ENCODE measurements at places on chromosomes 7 and 10.
A peak's percentile ranks its signal among the peaks of the same experiment; 100 is the strongest.

DNA sequence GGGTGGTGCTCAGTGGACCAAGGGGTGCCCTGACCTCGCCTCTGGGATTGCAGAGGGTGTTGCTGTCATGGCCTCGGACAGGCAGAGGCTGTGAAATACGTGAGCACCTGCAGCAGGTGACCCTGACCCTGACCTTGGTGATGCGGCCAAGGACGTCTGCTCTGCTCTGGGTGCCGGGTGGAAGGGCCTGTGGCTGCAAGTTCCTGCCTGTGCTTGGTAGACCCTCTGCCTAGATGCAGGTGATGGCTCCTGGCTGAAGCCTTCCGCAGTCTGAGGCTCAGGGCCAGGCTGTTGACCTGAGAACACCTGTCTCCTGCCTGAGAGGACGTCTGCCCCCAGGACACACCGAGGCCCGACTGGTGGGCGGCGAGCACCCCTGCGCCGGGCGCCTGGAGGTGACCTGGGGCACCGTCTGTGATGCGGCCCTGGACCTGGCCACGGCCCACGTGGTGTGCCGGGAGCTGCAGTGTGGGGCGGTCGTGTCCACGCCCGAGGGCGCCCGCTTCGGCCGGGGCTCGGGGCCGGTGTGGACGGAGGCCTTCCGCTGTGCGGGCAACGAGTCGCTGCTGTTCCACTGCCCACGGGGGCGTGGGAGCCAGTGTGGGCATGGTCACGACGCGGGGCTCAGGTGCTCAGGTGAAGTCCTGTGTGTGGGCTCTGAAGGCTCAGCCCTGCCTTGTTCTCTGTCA is 4.4 kb downstream of the SCART1 start:
- DNase-seq = no peak

GRCh38 chr10:97356318-97356914 is 21.9 kb upstream of the FRAT2 start:
- no peak for DNase-seq

- DNase-seq = no peak
These were observed 24.0 kb downstream of the OSBPL3 start for GRCh38 chr7:24956021-24956420.

- no peak for DNase-seq
These were observed 233.8 kb downstream of the KCNMA1 start for GRCh38 chr10:77403761-77404160.

- DNase-seq = no peak
These were observed 5.6 kb downstream of the CELF2 start for GRCh38 chr10:11023009-11023953.

DNA sequence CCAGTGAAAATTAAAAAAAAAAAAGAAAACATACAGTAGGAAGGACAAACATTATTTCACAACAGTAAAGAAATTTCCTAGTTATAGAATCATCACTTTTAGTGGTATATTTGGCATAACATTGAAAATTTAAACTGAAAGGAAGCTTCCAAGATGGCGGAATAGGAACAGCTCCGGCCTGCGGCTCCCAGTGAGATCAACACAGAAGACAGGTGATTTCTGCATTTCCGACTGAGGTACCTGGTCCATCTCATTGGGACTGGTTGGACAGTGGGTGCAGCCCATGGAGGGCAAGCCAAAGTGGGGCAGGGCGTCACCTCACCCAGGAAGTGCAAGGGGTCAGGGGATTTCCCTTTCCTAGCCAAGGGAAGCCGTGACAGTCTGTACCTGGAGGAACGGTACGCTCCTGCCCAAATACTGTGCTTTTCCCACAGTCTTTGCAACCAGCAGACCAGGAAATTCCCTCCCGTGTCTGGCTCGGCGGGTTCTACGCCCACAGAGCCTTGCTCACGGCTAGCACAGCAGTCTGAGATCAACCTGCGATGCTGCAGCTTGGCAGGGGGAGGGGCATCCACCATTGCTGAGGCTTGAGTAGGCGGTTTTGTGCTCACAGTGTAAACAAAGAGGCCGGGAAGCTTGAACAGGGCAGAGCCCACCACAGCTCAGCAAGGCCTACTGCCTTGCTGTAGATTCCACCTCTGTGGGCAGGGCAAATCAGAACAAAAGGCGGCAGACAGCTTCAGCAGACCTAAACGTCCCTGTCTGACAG is 19.4 kb downstream of the PON3 start:
- no peak for DNase-seq

GRCh38 chr7:38855867-38856266 is 53.1 kb downstream of the VPS41 start:
- no peak for DNase-seq

DNA sequence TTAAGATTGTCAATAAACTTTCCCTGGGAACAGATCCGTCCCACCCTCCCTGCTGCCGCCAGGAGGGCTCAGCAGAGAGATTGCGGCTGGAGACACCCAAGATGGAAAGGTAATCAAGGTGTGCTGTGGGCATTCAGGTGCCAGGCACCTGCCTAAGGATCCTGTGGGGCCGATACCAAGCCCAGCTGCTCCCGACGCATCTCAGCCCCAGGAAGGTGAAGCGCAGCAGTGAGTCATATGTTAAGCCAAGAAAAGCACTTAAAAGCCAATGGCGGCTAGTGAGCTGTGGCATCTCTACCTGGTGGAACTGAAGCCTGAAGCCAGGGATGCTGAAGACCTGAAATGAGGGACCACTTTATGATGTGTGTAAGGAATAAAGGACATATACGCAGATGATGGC is 6.1 kb downstream of the WDR86 start:
- DNase-seq = no peak

DNA sequence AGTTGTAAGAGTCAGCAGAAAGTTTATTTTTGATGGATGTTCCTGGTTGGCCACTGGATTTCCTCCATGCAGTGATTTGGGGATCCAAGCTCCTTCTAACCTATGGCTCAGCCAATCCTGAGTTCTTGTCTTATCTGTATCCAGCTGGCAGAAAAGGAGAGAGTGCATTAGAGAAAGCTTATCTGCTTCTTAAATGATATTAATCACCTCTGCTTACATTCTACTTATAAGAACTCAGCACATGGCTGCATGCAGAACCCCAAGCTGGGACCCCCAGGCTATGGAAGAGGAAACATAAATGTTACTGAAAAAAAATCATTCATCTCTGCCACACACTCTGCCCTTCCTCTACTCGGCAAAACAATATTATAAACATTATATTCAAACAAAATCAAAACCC is 739.8 kb upstream of the AUTS2 start:
- DNase-seq = no peak

GRCh38 chr10:72981882-72982529 is 27.4 kb upstream of the PLA2G12B start:
- no peak for DNase-seq

DNA sequence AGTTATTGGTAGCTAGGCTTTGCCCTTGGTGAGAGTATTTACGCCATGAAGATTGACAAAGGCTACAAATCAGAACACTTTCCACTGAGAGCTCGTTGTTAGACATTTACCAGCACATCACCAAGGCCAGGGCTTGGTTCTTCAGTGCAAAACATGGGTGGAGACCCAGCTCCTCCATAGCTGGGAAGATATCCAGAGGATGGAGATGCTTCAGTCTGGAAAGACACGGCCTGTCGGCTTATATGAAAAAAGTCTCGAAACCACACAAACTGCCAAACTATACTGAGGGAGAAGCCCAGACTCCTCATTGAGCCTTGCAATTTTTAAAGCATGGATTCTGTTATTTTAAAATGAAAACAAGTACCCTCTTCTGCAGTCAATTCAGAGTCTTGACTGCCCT is 83.4 kb upstream of the ANLN start:
- DNase-seq = no peak

GRCh38 chr7:47448971-47449370 is 132.9 kb downstream of the TNS3 start:
- no peak for DNase-seq

DNA sequence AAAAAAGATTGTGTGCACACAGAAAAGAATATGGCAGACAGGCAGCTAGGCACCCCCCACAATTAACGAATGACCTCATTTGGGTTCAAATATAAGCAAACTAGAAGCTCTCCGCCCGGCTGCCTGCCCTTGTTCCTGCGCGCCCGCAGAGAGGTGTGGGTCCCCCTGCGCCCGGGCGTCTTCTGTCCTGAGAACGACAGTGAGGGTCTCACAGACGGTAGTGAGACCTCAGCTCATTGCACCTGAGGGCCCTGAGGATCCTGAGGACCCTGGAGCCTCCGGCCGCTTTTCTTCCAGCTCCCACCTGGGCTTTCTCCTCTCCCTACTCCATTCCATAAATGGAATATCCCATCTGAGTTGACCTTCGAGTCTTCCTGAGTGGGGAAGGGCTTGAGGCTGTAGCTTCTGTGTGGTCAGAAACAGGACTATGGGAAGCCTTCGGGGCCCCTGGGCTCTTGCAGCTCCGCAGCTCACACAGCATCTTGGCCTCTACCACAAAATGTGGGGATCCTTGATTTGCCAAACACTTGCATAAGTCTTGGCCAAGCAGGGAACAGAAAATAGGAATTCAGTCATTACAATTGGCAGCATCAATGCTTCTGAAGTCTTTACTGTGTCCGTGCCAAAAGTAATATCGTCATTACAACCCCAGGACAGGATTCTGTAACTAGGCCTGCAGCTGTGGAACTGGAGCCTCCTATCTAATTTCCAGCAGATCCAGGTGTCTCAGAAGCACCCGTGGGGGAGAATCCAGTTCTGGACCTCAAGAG is 43.8 kb downstream of the JAKMIP3 start:
- DNase-seq = no peak

GRCh38 chr10:821322-821721 is 110.2 kb downstream of the LARP4B start:
- no peak for DNase-seq

DNA sequence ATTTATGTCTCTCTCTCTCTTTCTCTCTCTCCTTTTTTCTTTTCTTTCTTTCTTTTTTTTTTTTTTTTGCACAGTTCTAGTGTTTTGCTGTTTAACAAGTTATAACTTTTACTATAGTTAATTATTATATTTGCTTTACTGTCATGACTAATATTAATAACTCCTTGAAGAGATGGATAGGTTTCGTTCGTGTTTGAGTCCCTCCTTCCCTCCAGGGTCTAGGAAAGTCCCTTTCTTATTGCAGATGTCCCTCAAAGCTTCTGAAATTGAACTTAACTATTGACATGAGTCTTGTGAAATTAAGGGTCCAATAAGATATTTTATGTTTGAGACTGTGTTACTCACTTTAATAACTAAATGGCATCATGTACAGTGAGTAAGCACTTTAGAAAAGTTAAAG is 131.4 kb downstream of the PLXDC2 start:
- DNase-seq = no peak

- no peak for DNase-seq
These were observed 64.9 kb downstream of the MICALL2 start for GRCh38 chr7:1394371-1394770.

DNA sequence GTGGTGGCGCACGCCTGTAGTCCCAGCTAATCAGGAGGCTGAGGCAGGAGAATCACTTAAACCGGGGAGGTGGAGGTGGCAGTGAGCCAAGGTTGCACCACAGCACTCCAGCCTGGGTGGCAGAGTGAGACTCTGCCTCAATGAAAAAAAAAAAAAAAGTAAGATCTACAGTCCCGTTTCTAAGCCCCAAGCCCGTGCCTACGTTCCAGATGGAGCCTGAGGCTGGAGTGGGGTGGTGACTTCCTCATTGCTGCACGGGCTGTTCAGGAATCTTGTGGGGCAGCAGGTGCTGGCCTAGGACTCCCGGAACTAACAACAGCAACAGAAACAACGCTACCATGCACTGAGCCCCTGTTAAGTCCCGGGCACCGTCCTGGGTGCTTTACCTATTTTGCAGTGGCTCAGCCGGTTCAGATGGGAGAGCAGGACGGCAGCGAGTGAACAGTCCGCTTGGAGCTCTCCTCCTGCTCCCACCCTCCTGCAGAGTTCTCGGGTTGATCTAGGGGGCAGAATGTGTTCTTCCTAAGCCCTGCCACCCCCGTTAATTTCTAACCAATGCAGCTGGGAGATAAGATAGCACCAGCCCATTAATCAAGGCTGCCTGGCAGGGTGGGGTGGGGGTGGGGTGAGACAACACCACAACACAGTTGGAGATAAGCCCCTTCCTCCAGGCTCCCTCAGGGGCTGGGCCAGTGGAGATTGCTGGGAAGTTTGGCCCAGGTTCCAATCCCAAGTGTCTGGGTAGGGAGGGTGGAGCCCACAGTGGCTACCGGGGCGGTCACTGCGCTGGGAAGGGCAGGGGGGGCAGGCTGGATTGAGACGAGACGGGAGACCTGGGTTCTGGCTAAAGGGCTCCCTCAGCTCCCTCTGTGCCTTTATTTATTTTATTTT is 17.0 kb upstream of the SFRP5 start:
- DNase-seq = no peak

- DNase-seq = no peak
These were observed 4.9 kb downstream of the ZNF277 start for GRCh38 chr7:112211348-112211907.

DNA sequence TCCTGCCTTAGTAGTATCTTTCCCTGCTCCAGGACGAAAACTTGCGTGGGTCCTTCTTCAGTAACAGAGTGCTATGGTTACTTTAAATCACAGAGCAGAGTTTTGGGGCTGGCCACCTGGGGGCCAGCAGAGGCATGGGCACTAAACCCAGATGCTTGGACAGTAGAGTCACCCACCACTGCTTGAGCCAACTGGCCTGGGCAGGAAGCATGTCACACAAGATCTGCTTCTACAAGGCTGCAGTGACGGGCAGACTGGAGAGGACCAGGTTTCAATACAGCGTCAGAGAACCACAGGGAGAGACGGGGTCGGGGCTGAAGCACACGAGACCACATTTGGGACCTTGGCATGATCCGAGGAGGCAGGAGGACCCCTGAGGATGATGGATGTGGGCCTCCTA is 14.3 kb upstream of the DMBT1 start:
- no peak for DNase-seq

- DNase-seq = no peak
These were observed 290.6 kb downstream of the FZD1 start for GRCh38 chr7:91554883-91555282.

DNA sequence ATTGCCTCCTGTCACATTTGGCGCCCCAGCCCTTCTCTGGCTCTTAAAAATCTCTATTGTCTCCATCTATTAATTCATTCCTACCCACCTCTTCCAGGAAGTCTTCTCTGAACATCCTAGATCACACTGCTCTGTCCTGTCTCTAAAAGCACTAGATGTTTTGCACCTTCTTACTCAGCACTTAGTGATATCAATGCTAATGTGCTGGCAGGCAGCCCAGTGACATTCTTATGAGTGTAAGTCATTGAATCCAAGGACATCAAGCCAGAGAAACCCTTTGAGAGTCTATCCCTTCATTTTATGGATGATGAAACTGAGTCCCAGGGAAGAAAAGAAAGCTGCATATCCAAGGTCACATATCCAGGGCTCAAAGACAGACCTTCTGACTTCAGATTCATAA is 48.3 kb upstream of the PAX2 start:
- no peak for DNase-seq

GRCh38 chr10:123848564-123849457 is 42.8 kb downstream of the CPXM2 start:
- DNase-seq = peak; percentile 10

GRCh38 chr7:45057878-45058277 is 30.9 kb downstream of the NACAD start:
- no peak for DNase-seq

All from NCI-H748 treated with DMSO at 0.1 percent for 48 hours (cell line).